ENCODE measurements at places on chromosomes 3 and 15.

DNA sequence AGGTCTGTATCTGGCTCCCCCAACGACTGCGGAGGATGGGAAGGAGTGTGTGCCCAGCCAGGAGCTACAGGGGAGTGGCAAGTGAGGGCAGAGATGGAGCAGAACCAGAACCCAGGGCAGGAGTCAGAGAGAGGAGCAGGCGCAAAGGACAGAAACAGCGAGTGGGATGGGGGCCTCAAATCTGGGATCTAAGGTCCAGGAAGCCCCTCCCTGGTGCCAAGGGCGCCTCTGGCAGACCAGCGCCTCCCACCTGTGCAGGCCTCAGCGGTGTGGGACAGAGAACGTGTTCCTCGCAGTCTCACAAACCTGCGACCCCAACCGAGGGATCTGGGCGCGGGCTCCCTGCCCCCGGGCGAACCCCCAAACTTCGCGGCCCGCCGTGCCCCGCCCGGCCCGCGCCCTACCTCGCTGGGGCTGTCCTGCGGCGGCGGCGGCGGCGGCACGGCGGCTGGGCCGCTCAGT lies 301 bp downstream of the PCBP4 start:
- no peak for DNase-seq

- no peak for DNase-seq
Measured at GRCh38 chr15:58520464-58520863, 88.7 kb downstream of the LIPC start.

DNA sequence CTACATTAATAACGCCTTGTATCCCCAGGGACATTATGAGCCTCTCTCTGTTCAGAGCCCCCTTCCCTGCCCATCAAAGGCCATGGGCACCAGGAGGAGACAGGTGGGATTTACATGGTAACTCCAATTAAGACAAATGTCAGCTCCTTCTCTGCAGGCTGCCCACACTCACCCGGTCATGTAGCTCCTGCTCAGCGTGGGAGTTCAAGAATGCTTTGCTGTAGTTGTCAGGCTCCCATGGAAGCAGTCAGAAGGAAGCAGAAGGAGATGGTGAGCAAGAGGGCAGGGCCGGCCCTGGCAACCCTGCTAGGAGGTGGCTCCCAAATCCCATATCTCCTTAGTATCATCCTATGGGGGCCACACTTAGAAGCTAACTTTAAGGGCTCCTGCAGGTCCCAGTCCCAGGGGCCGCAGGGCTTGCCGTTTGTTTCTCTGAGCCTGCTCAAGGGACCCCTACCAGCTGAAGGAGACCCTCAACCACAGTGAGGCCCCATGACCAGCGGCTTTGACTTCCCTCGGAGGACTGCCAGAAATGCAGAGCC lies 218.4 kb upstream of the TLE3 start:
- DNase-seq: no peak

DNA sequence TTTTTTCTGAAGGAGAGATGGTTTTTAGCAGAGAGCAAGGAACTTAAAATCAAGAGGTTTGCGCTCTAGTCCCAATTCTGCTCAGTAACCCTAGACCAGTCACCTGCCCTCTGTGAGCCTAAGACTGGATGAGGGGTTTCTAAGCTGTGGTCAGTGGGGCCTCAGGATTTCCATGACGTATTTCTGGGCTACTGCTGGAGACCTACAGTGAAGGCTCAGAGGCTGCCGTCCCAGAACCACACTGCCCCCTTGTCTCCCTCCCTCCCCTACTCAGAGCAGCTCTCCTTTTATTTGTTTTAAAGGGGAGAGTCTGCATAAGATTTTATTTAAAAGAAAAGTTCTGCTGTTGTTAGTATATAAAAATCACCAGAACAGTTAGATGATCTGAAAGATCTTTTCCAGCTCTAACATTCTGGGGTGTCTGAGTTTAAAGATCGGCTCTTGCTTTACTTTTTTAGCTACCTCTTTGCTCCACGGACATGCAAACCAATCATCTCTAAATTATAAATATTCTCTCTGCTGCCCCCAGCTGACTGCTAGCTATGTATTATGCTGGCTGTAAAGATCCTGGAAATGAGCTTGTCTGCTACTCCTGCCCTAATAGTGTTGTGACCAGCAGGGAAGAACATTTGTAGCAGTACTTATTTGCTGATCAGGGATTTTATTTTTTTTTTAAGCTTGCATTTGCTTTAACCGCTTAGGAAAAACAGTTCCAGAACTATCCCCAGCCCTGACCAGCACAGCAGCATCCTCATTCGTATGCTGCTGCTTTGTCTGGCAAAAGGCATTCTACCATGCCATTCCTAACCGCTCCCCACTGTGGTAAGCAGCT lies 28.6 kb upstream of the NDUFB4 start:
- DNase-seq: no peak

Data from activated T-cell treated with anti-CD3 and anti-CD28 coated beads for 1 hour (primary cell).